Kidney (tissue), 22 donors: ENCODE measurements at places on chromosomes 12 and 14.
A peak's percentile ranks its signal among the peaks of the same experiment; 100 is the strongest.

DNA sequence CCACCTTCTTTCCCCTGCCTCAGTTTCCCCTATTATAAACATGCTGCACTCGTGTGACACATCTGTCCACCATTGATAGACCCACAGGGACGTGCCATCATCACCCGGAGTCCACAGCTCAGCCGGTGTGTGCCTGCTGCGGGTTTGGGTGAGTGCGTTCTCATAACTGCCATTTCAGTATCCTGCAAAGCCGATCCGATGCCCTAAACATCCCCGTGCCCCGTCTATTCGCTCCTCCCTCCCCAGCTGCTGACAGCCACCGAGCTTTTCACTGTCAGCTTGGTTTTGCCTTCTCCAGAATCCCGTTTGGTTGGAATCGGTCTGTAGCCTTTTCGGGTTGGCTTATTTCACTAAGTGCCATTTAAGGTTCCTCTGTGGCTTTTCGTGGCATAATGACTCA lies 3.9 kb downstream of the LRCOL1 start:
- DNase-seq, result no peak

- no peak for DNase-seq
Observed at GRCh38 chr12:94100211-94100627, 48.2 kb upstream of the PLXNC1 start.

DNA sequence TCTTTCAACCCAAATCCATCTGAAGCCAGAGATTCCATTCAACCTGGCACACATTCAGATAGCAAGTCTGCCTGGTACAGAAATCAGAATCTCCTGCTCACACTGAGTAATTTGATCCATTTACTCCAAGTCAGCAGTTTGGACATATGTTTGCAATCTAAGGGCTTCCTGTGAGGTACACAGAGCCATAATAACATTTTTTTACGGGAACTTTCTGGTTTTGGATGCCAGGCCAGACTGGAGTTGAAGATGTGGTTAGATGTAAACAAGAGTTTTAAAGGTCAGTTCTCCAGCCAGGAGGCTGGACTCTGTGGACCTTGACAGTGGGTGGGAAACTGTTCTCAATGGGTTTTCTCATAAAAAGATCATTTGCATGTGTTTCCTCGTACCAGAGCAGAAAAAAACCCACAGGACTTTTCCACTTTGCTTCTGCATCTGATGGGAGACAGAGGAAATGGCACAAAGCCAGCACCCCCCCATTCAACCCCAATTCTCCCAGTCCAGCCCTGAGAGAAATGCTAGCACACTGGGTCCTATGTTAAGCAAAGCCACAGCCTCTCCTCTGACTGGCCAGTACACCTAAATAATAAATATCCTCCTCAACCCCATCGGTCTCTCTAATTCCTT lies 17.7 kb upstream of the TSPAN11 start:
- peak; percentile 52 for DNase-seq

- DNase-seq, result peak; percentile 49
Observed at GRCh38 chr12:51351913-51352532, 5.5 kb upstream of the CELA1 start.

GRCh38 chr12:1471224-1471623 lies 123.2 kb downstream of the FBXL14 start:
- no peak for DNase-seq

- no peak for DNase-seq
Observed at GRCh38 chr14:52370406-52370935, 56.4 kb downstream of the PTGER2 start.

- no peak for DNase-seq
Observed at GRCh38 chr14:24098927-24099813, 5.1 kb downstream of the PCK2 start.

- peak; percentile 72 for DNase-seq
Observed at GRCh38 chr12:33438851-33439586, 600 bp downstream of the SYT10 start.
